ENCODE measurements at places on chromosomes 3 and 15.

DNA sequence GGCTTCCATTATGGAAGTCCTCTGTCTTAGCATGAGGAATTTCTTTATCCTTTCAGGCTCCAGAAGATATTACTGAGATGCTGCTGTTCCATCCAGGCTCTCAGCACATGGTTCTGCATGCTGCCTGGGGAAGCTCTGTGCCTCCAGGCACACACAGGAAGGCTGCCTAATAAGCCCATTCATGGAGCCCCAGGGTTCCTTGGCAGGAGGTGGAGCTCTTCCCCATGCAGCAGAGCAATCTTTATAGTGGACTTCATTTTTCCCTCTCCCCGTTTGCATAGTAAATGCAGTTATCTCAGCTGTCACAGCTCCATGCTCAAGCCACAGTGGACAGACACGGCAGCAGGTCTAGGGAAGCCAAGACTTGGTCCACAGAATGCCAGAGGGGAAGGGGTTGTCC, 57.6 kb downstream of the BOC start:
- DNase-seq: no peak

DNA sequence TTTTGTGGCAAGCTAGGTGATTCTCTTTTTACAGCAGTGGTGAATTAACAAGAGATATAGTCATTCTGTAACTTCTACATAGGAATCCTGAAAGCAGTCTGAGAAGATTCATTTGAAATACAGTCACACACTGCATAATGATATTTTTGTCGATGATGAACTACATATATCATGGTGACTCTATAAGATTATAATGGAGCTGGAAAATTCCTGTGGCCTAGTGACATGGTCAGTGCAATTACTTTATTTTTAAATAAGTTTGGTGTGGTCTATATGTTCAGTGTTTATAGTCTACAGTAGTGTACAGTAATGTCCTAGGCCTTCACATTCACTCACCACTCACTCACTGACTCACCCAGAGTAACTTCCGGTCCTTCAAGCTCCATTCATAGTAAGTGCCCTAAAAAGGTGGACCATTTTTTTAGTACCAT, 511.4 kb upstream of the MCTP2 start:
- DNase-seq: no peak

- no peak for DNase-seq
Observed at GRCh38 chr15:60583194-60583593, 104.3 kb upstream of the ICE2 start.

- no peak for DNase-seq
Observed at GRCh38 chr3:65902304-65902793, 136.4 kb downstream of the MAGI1 start.

GRCh38 chr3:154956815-154957214, 123.3 kb upstream of the MME start:
- no peak for DNase-seq

GRCh38 chr3:15271785-15272381, 60.5 kb downstream of the SH3BP5 start:
- peak; percentile 84 for DNase-seq

- DNase-seq: no peak
Observed at GRCh38 chr3:150333477-150333876, 74.6 kb upstream of the TSC22D2 start.

DNA sequence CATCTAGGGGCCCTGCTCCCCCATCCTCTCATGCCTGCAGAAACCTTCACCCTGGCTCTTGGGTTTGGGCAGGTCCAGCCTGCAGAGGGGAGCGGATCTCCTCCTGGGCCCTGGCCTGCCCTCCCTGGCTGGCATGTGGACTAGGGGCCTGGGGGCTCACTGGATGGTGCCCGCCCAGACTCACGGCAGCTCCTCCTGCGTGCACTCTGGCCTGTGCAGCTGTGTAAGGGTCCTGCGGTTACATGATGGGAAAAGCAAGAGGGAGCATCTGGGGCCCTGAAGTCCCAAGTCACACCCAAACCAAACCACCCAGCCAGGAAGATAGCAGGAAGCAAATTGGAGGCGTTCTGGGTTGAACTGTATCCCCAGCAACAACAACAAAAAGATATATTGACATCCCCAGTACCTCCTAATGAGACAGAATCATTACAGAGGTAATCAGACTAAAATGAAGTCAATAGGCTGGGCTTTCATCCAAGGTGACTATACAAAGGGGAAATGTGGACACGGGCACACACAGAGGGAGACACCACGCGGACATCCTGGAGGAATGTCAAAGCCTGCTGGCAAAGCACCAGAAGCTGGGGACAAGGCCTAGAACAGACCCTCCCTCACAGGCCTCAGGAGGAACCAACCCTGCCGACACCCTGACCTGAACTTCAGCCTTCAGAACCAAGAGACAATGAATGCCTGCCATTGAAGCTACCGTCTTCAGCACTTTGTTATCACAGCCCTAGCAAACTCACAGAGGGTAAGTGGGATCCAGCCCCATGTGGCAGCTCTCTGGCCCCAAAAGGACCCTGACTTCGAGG, 10.4 kb upstream of the CLK3 start:
- no peak for DNase-seq

GRCh38 chr3:66537735-66538134, 36.9 kb upstream of the LRIG1 start:
- no peak for DNase-seq

DNA sequence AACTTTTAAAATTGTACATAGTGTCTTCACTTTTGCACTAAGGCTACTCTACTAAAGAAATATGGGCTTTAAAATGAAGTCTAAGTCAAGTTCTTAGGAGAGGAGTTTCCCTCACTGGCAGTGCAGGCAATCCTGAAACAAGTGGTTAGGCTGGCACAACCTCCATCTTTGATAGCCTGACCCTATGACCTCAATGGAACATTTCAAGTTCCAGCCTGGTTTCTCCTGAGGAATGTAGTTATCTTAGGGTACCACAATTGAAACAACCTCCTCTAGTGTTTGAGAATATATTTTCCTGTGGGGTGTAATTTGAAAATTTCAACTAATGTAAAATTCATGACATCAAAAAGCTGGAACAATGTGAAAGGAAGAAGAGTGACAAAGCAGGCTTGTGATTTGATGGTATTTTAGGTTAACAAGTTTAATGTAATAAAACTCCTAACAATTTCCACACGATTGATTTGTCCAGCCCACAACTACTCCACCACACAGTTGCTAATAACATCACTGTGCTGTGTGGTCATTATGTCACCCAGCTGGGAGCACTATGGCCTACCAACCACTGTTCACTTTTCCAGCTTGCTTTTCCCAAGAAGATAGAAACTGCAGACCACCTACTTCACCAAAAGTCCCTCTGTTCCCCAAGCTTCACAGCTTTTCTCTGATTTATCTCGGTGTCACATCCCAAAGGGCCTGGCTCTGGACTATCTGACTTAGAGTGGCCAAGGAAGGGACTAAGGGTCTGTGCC, 1.8 kb downstream of the WWTR1 start:
- no peak for DNase-seq

GRCh38 chr3:120926146-120926545, 18.1 kb downstream of the STXBP5L start:
- no peak for DNase-seq
